ENCODE measurements at places on chromosomes 3 and 15. TPM values are rescaled to one million over a fixed set of nuclear protein-coding genes. Genes with fewer than 3 reads are reported as not detected.

Gene GOLGA8J
- total RNA-seq, result not detected

Gene CATSPER2
- 9.8 TPM for total RNA-seq

GRCh38 chr3:9316881-9317361 lies 45.9 kb upstream of the THUMPD3 start:
- no peak for DNase-seq

GRCh38 chr3:67875858-67876257 lies 221.4 kb upstream of the SUCLG2 start:
- DNase-seq, result no peak

DNA sequence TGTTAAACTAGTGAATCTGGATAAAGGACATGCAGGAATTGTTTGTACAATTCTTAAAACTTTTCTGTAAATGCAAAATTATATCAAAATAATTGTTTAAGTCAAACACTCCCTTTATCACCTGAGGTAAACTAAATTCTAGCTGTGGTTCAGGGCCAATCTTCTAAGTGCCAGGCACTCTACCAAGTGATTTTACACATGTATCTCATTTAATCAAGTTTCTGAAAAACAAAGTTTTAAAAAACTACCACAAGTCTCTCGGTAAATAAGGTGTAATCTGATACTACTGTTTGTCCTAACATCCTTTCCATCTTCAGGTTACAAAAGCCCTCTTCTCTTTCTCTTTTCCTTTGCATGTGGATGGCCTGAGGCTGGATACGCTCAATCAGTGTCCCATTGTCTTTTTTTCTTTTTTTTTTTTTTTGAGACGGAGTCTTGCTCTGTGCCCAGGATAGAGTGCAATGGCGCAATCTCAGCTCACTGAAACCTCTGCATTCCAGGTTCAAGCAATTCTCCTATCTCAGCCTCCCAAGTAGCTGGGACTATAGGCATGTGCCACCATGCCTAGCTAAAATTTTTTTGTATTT lies 19.3 kb downstream of the IFT80 start:
- DNase-seq, result no peak

GRCh38 chr15:28982886-28983285 lies 97.1 kb downstream of the APBA2 start:
- DNase-seq, result no peak

- no peak for DNase-seq
Measured at GRCh38 chr3:126540342-126540849, 16.4 kb downstream of the CHST13 start.

DNA sequence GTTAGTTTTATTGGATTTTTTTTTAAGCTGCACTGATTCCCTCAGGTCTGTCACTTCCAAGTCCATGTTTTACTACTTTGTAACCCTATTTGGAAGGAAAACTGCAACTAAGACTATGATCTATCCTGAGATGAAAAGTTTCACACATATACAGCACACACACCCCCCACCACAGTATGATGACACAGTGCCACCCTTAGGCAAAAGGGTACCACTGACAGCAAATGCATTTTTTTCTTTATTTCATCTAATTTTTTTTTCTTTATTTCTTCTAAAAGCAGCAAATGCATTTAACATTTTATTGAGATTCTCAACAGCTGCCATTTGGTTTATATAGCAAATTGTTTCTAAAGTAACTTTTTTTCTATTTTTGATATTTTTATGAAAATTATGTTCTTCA lies 21.2 kb downstream of the NGRN start:
- DNase-seq, result no peak

DNA sequence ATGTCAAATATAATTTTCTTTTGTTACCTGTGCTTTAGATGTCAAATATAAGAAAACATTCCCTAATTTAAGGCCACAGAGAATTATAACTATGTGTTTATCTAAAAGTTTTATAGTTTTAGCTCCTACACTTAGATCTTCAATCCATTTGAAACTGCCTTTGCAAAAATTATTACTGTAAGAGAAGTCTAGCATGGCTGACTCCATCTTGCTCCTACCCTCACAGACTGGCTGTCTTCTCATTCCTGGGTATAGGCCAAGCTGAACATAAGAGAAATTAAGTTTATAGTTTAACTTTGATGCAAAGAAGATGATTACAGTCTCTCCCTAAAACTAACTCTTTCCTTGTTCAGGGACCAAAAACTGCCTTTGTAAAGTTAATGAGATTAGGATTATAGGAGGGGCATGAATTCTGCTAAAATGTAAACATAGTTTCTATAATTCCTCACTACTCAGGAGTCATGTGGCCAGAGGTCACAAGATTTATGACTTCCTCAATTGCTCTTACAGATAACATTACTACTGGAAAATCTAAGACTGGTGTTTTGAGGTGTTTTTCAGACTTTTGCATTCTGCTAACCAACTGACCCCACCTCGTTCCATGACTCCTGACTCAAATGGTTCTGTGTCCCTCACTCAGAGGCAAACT lies 184.0 kb downstream of the BCHE start:
- DNase-seq, result no peak

GRCh38 chr3:86968244-86968932 lies 22.6 kb downstream of the VGLL3 start:
- no peak for DNase-seq
